Placental pericyte (primary cell): ENCODE measurements at places on chromosomes 7 and 10. TPM values are rescaled to one million over a fixed set of nuclear protein-coding genes. Genes with fewer than 3 reads are reported as not detected.

ADRB1 gene
- total RNA-seq, result not detected in 2 replicates

ABCB1 gene
- total RNA-seq, result 2.4 TPM in 1 of 2 replicates, not detected in the other

FGL2 gene
- total RNA-seq, result 0.14 and 0.44 TPM in 2 replicates

UROS gene
- 56.1 and 56.5 TPM in 2 replicates for total RNA-seq

OPN1SW gene
- total RNA-seq, result not detected in 2 replicates

PPP1R9A gene
- total RNA-seq, result 0.14 and 1.1 TPM in 2 replicates
